NCI-H2171 treated with DMSO at 0.1 percent for 48 hours (cell line): ENCODE measurements at places on chromosomes 12 and 14.

GRCh38 chr14:51335531-51335930, 95.5 kb downstream of the TMX1 start:
- no peak for DNase-seq

GRCh38 chr14:69316449-69317101, 56.6 kb downstream of the GALNT16 start:
- DNase-seq: no peak

- DNase-seq: no peak
These were observed 16.3 kb downstream of the ASB2 start for GRCh38 chr14:93960108-93960475.

- DNase-seq: no peak
These were observed 30.4 kb downstream of the FBXO34 start for GRCh38 chr14:55301437-55302121.

DNA sequence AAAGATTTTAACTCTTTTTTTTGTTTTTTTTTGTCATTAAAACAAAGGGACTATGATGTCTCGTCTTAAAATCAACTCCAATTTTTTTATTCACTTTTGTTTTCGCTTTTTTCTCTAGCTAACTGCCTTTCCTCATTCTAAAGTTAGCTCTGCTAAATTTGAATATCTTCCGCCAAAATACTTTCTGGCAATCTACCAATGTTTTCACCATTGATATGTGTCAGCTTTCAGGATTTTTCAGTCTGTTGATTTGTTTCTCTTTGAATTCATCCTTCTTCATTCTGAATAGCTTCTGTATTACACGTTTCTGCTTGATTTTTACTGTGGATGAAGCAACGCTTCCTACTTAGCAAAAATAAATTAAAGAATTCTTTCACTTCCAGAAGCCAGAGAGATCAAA, 38.7 kb upstream of the NOVA1 start:
- no peak for DNase-seq

GRCh38 chr12:42962384-42962783, 372.8 kb upstream of the PRICKLE1 start:
- no peak for DNase-seq

DNA sequence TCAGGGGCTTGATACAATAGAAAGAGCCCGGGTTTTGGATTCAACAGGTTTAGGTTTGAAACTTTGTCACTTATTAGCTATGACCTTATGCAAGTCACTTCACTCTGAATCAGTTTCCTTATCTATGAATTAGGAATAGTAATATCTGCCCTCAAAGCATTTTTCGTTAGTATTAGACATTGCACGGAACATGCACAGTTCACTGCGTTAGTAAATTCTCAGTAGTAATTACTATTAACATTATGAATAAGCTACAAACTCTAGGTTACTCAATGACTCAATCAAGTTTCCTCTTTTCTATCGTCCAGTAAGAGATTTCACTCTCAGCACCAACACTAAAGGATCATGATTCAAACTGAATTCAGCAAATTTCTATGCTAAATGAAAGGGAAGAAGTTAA, 150.3 kb downstream of the CEP83 start:
- no peak for DNase-seq

DNA sequence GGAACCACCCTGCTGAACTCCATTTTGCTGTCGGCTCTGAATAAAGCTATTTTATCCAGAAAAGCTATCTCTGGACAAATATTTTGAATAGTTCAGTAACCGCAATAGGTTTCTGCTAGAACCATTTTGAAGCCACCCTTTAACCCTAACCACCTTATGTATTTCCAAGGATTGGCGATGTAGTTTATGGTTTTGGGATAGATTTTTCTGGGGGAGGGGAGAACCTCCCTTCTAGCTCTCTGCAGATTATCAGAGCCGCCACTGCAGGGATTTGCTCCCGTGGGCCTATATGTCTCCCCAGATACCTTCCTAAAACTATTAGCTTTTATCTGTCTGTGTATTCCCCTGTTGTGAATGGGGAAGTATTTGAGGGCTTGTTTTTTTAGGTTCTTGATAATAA, 1.8 kb upstream of the TUBA1B start:
- DNase-seq: no peak

- DNase-seq: no peak
These were observed 165.7 kb downstream of the AKAP6 start for GRCh38 chr14:32494609-32495434.

GRCh38 chr14:97726676-97727075, 929.5 kb downstream of the VRK1 start:
- no peak for DNase-seq

DNA sequence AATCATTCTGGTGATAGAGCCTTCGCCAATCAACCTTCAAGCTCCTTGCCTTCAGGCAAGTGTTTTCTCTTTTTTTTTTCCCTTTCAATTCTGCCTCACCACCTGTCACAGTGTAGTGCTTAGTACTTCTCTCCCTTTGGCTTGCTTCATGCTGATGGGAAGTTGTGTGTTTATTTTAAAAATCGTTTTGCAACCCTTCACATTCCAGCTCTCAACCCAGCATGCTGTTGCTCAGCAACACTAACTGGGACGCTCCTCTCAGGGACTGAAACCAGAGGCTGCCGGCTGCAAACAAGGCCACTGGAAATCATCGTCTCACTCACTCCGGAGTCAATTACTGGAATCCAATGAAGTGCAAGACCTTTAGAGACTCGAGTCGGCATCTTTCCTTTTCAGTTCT, 342.7 kb downstream of the PRKD1 start:
- peak; percentile 77 for DNase-seq

DNA sequence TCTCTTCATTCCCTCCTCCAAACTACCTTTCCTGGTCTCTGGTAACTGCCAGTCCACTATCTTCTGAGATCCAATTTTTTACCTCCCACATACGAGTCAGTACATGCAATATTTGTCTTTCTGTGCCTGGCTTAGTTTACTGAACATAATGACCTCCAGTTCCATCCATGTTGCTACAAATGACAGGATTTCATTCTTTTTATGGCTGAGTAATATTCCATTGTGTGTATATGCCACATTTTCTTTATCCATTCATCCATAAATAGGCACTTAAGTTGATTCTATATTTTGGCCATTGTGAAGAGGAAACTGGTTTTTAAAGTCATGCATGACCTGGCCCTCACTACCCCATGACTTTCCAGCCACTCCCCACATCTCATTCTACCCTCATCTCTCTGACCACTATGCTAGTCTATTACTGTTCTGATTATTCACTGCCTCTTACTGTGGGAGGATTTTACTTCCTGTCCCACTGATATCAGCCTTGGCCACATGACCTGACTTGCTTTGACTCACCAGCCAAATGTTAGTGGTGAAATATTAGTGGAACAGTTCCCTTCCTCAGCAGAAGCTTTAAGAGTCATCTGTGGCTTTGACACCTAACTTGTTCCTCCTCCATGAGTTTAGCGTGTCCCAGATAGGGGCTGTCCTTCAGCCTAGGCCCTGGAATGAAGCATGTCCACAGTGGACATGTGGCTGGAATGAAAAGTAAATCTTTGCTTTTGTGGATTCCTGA, 52.2 kb downstream of the GOLGA5 start:
- DNase-seq: no peak

GRCh38 chr14:72863216-72864006, 30.5 kb downstream of the DPF3 start:
- DNase-seq: no peak

GRCh38 chr14:74038020-74038859, 19.1 kb downstream of the BBOF1 start:
- peak; percentile 82 for DNase-seq

GRCh38 chr14:98512501-98513251, 759.3 kb downstream of the BCL11B start:
- DNase-seq: no peak

DNA sequence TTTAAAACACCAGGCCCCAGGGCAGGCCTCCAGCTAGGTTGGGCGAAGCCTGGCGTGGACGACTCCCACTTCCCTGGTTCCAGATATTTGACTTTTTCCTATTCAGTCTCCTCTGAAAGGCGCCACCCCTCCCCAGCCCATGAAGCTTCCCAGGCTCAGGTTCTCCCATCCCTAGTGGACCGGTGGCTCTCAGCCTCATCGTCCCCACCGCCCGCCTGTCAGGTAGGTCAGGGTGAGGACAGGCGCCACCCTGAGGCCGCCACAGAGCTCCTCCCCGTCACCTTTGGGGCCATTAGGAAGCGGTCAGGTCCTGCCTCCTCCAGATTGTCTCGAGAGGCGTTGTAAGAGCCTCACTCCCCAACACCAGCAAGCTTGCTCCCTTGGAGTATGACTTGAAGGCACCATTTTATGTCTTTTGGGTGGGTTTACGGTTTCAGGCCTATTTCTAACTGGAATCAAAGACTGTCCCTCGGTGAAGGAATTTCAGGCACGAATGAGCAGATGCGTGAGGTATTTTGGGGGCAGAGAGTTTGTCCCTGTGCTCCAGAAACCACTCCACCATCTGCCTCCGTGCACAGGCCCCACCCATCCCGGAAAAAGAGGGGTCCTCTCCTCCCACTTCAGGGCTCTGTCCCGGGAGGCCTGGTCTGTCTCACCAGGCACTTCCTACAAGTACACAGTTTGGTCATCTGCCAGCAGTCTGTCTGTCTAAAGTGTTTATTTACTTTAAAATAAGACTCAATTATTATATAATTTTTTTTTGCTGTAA, 55.6 kb downstream of the TSPAN9 start:
- DNase-seq: no peak

GRCh38 chr14:81298122-81298521, 77.4 kb upstream of the GTF2A1 start:
- DNase-seq: peak; percentile 99

DNA sequence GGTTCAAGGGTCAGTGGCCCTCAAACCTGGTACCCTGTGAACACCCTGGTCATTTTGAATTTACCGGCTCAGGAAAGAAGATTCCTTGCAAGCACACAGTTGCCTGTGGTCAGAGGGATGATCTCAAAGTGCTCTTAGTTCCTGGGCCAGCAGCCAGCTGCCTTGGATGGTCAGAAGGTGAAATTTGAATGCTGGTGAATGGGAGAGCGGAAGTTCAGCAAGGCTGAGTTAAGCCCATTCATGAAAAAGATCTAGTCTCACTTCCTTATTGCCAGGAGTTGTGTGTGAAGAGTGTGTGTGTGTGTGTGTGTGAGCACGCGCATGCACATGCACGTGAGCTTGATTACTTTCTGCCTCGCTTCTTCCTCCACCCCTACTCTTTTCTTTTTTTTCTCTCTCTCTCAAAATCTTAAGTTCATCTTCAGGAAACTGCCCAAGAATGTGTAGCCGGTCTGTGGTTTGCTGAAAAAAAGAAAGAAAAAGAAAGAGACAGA, 155.5 kb upstream of the CCND2 start:
- no peak for DNase-seq

- no peak for DNase-seq
These were observed 154.9 kb downstream of the FSCB start for GRCh38 chr14:44352201-44352600.

DNA sequence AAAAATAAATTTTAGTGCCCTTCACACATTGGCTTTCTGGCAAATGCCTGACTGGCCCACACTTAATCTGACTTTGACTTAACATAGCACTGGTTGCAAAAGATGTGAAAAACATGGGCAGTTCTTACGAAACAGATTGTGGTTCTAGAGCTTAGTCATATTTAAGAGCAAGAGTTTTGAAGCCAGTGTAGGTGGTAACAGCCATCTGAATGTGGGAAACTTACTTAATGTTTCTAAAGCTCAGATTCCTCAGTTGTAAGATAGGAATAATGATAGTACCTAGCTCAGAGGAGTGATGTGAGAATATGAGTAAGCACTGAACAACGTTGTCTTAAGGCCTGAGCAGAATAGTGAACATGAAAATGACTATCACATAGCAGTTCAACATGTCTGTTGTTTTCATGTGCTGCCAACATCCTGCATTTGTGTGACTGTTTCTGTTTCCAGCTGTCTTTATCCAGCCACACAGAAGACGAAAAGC, 262.7 kb downstream of the SYT1 start:
- no peak for DNase-seq

GRCh38 chr12:92444763-92445162, 258.0 kb upstream of the PLEKHG7 start:
- DNase-seq: no peak

DNA sequence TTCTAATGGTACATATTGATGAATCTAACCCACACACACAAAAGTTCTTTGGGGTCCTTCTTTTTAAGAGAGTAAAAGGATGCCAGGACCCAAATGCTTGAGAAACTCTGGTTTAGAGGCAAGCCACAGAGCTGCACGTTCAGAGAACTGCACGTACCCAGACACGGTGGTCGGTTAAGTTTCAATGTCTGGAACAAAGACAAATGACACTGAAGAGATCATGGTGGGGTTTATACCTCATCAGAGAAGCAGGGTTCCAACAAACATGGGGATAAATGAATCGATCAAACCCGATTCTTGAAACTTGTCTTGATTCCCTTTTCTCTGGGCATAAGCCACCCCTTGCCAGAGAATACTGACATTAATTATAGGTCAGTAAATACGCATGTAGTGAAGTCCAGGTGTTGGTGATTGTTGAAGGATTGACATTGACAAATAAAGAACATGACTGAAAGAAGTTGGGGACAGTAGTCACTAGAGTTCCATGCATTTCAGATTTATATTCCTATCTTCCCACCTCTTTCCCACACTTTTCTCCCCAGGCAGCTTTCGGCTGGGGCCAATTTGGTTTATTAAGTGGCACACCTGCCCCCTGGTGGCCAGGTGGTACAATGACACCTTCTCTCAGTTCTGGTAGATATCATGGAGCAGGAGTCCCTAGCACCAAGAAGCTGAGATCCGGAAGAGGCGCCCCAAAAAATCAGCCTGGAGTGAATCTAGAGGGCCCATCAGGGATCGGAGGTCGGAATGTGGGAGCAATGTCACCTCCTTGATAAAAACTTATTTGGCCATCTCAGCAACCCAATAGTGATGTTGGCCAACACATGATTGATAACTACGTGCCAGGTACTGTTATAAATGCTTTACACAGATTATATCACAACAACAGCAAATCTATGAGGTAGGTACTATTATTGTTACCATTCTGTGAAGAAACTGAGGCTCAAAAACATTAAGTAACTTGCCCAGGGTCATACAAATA, 17.8 kb upstream of the HDAC7 start:
- peak; percentile 69 for DNase-seq

DNA sequence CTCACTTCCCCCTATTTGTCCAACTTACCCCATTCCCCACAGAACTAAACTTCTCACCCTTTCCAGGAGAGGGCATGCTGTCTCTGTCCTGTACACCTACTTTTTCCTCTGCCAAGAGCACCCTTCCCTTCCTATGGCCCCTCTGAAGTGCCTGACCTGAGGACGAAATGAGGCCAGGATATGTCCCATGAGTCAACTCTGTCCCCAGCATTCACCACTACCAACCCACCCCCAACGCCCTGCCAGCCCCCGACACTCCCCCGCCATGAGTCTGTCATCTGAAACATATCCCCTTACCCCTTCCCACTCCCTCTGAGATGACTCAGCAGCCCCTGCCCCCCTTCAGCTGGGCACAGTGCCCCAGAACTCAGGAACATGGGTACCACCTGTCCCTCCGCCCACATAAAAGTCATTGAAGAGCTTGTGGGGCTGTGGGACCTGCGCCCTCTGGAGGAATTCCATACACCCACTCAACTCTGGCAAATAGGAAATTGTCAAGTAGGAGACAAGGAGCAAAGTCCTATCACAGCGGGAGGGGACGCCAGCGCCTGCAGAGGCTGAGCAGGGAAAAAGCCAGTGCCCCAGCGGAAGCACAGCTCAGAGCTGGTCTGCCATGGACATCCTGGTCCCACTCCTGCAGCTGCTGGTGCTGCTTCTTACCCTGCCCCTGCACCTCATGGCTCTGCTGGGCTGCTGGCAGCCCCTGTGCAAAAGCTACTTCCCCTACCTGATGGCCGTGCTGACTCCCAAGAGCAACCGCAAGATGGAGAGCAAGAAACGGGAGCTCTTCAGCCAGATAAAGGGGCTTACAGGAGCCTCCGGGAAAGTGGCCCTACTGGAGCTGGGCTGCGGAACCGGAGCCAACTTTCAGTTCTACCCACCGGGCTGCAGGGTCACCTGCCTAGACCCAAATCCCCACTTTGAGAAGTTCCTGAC, 26.3 kb downstream of the ITGA7 start:
- peak; percentile 65 for DNase-seq

GRCh38 chr12:7065073-7065623, 4.6 kb downstream of the C1S start:
- no peak for DNase-seq
